ENCODE measurements at places on chromosomes 7 and 10. TPM values are rescaled to one million over a fixed set of nuclear protein-coding genes. Genes with fewer than 3 reads are reported as not detected.

The TWIST1 gene
- 11.9 TPM for polyA plus RNA-seq

The CUZD1 gene
- 1.5 TPM for polyA plus RNA-seq

The FAM221A gene
- polyA plus RNA-seq: 1.8 TPM

The CALHM1 gene
- polyA plus RNA-seq: not detected

The SAP25 gene
- 9.9 TPM for polyA plus RNA-seq

The AOAH gene
- polyA plus RNA-seq: 13.5 TPM

The NPY4R2 gene
- not detected for polyA plus RNA-seq

The STEAP1B gene
- polyA plus RNA-seq: not detected

The GTF2IRD1 gene
- 4.3 TPM for polyA plus RNA-seq

- DNase-seq: no peak
These were observed 48.1 kb downstream of the NRP1 start for GRCh38 chr10:33286157-33286934.

DNA sequence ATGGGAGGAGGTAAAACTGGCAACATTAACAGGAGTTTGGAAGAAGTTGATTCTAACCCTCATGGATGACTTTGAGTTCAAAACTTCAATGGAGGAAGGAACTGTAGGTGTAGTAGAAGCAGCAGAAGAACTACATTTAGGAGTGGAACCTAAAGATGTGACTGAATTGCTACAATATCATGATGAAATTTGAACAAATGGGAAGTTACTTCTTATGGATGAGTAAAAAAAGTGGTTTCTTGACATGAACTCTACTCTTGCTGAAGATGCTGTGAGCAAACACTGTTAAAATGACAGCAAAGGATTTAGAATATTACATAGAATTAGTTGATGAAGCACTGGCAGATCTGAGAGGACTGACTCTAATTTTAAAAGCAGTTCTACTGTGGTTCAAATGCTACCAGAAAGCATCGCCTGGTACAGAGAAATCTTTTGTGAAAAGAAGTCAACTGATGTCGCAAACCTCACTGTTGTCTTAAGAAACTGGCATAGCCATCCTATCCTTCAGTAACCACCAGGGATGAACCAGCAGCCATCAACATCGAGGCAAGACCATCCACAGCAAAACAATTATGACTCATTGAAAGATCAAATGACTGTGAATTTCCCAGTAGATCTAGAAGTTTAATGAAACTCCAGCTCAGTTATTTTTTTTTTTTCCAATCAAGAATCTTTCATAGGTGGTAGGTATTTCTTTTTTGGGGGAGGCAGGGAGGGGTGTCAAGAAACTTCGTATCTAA lies 20.8 kb downstream of the BRAF start:
- DNase-seq: no peak

DNA sequence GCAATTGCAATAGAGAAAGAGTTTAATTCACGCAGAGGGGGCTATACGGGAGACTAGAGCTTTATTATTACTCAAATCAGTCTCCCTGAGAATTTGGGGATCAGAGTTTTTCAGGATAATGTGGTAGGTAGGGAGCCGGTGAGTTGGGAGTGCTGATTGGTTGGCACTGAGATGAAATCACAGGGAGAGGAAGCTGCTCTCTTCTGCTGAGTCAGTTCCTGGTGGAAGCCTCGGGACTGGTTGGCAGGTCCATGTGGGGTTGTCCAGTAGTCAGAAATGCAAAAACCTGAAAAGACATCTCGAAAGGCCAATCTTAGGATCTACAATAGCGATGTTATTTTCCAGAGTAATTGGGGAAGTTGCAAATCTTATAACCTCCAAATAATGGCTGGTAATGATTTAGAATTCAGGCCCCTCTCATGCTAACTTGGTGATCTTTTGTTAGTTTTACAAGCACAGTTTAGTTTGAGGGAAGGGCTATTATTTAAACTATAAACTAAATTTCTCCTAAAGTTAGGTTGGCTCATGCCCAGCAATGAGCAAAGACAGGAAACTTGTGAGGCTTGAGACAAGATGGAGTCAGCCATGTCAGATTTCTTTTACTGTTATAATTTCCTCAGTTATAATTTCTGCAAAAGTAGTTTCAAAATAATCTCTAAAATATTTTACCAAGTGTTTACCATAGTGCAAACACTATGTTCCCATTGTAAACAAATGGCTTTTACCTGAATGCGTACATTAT lies 39.4 kb upstream of the SLC25A13 start:
- DNase-seq: no peak

- DNase-seq: no peak
These were observed 253.9 kb upstream of the FZD8 start for GRCh38 chr10:35896001-35896400.

GRCh38 chr10:14225379-14225778 lies 105.3 kb downstream of the FRMD4A start:
- DNase-seq: no peak

DNA sequence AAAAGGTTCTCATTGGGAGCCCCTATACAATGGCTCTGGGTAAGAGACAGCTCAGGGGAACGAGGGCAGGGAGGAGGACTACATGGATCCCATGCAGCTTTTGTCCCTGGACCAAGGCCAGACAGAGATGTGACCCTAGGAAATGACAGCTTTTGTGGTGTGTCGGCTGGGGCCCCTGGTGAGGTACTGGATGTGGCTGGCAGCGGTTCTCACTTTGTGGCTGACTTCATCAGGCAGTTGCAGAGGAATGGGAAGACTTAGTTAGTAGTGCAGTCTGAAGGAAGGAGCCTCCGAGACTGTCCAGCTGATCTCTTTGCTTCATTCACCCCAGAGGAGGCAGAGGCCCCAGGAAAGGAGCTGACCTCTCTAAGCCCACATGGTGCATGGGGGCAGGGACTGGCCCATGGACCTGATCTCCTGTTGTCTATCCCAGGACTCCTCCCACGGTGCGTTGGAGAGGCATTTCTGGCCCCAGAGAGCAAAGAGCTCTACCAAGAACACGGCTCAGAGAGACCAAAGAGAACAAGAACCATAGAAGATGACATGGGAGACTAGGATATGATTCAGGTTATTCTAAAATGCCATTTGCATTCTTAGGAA lies 202.9 kb downstream of the RPS24 start:
- DNase-seq: no peak

- DNase-seq: no peak
These were observed 375.9 kb downstream of the BMPER start for GRCh38 chr7:34281260-34281659.

GRCh38 chr10:132900211-132900756 lies 42.1 kb downstream of the CFAP46 start:
- peak; percentile 51 for DNase-seq

DNA sequence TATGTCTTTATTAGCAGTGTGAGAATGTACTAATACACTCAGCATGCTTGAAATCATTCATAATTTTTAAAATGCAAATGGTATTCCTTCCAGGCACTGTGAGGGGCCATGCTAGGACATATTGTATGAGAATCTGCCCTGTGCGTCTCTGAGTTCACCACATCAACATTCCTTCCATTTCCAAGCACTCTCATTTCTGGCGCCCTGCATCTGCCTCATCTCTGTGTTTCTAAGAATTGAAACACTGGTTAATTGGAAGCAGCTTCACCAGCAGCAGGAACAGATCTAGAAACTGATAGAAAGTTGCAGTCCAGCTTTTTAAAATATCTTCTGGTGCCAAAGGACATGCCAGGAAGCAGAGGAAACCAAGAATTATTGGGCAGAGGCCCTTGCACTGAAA lies 555.9 kb upstream of the DPP6 start:
- DNase-seq: no peak

DNA sequence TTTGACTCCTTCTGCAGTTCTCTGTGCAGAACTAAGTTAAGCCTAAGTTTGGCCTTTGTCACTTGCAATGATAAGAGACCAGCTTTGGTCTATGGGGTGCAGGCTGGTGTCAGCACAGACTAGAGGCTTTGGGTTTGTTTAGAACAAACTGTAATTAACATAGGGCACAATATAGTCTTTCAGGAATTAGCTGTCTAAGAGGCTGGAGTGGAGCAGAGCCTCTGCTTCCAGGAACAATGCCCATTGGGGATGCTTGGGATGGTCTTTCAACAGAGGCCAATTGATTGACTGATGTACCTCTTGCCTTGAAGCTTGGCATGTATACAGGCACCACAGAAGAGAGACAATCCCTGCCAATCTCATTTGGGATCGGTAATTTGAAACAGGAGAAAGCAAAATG lies 4.7 kb downstream of the SUFU start:
- peak; percentile 2 for DNase-seq

DNA sequence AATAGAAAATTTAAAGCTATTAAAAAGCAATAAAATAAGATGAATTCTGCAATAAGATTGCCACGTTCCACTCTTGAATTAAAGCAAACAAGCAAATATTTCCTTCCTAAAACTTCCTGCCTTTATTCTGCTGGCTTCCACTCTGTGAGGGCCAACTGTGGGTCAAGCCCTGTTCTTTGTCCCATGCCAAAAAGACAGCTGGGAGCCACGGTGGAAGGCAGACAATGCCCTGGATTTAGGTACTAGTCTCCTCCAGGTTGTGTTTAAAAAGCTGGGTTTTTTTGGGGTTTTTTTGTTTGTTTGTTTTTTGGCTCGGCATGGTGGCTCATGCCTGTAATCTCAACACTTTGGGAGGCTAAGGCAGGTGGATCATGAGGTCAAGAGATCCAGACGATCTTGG lies 39.1 kb downstream of the LRRTM3 start:
- DNase-seq: no peak

GRCh38 chr10:44911081-44911540 lies at the start of gene TMEM72:
TSS of gene TMEM72 (plus strand) at chr10:44911337. CDS start at chr10:44911513, 176 bp downstream.
- DNase-seq: no peak

DNA sequence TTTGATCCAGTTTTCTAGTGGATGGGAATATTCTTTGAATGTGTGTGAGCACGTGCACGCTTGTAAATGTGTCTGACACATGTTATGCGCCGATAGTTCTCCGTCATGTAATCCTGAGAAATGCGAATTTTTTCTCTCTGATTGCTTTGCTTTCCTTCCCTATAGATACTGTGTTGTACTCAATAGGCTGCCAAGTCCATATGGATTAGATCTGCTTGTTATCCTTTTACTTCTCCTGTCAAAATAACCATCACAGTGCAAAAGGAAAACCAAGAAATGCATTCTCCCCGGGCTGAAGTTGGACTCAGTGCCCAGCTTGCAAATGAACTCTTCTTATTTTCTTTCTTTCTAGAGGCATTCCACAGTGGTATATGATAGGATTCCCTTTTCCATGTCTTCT lies 131.9 kb downstream of the KIAA1217 start:
- DNase-seq: no peak

DNA sequence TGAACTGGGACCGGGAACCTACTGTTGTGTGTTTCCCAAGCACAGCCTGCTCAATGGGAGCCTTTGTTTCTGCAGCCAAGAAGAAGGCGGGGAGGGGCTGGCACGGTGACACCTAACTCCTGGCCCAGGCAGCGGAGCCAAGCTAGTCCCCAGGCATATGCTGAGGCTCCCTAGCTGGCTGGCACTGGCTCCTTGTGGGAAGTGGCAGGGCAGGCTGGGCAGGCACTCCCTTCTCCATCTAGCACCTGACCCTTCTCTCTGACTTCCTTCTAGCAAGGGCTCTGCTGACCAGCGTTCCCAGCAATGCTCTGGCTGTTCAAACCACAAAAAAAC lies 325.0 kb downstream of the PLXNA4 start:
- peak; percentile 86 for DNase-seq

- DNase-seq: peak; percentile 50
These were observed 32.7 kb downstream of the PRKAG2 start for GRCh38 chr7:151844071-151844824.

- no peak for DNase-seq
These were observed 1.4 kb downstream of the ZNF438 start for GRCh38 chr10:31030260-31030659.

DNA sequence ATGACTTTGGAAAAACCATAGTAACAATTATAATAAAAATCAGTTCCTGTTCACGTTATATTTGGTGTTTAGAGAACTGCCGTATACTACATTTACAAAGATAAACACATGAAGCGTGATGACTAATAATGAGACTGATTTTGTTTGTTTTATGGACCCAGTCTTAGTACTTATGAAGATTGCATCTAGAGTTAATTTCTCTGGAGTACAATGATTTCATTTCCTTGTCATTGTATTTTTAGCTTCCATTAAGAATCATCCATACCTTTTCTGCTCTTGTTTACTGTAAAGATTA lies 2.9 kb downstream of the RBM20 start:
- no peak for DNase-seq

GRCh38 chr10:61701706-61702105 lies 39.0 kb downstream of the CABCOCO1 start:
- no peak for DNase-seq

GRCh38 chr10:121788717-121789116 lies 139.1 kb downstream of the ATE1 start:
- no peak for DNase-seq

DNA sequence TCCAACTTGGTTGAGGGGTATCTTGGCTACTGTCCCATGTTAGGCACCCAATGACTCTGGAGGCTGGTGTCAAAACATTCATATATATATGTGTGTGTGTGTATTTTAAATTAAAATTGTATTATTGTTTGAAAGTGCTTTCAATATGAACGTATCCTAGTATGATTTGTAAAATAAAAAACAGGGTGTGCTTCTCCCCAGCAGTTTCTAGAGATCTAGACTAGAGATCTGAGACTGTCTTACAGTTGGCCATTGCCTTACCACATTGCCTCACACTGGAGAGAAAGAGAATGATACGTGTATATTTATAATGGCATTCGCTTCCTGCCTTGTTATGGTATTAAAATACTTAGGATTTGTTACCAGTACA lies 1.2 kb downstream of the BAG3 start:
- no peak for DNase-seq

Measured in aorta (tissue), 5 donors.